ENCODE measurements at places on chromosomes 7 and 10.

- no peak for DNase-seq
These were observed 111.4 kb upstream of the FGFR2 start for GRCh38 chr10:121709675-121710073.

DNA sequence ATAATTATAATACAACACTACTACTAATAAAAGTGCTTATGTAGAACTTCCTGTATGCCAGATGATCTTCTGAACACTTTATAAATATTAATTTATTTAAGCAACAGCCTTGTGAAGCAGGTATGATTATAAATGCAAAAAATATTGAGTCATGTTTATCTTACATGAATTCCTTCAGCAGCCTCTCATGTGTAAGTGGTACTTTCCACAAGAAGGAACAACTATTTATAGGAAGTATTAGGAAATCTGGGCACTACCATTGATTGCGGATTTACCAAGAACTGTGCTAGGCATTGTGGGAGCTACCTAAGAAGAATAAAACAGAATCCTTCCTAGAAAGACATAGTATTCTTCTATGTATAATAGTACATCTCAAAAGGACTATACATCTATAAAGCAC is 10.7 kb upstream of the STEAP4 start:
- no peak for DNase-seq

DNA sequence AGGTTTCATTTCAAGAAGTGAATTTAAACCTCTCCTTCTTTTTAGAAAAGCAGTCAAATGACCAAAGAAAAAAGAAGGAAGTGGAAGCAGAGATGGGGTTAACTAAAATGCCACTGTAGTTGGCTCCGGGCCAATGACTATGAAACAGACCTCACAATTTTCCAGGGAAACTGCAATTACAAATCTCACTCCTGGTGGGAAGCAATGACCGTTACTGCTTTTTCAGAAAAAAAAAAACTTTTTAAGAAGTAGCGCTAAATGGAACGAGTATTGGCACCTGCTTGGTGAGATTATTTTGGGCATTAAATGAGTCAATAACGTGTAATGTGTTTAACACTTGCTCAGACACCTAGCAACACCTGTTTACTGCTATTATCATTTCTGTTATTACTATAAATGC is 1.2 kb downstream of the SFRP4 start:
- DNase-seq: no peak

GRCh38 chr10:44991571-44991970 is 9.2 kb upstream of the ZNF22 start:
- no peak for DNase-seq

DNA sequence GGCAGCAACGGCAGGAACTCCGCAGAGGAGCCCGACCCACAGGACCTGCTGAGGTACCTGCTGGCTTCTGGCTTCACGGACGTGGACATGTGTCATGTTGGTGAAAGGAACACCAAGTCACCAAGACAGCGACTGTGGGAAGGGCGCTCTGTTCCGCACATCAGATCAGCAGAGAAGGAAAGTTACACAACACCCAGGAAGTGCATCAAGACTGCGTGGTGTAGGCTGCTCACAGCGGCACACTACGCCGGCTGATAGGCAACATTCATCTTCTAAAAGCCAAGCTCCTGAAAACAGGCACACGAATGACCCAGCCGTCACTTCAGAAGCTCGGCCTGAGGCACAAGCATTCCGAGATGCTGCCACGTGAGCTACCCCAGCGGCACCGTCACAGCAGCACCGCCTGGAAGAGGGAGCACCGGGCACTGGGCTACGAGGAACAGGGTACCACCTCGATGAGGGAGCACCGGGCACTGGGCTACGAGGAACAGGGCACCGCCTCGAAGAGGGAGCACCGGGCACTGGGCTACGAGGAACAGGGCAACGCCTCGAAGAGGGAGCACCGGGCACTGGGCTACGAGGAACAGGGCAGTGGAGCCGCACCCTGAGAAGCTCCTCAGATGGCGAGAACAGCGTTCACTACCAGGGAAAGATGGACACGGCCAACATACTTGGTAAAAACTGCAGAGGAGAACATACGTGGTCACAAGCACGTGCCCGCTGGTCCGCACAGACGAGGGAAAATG is 86.7 kb downstream of the MAD1L1 start:
- no peak for DNase-seq

DNA sequence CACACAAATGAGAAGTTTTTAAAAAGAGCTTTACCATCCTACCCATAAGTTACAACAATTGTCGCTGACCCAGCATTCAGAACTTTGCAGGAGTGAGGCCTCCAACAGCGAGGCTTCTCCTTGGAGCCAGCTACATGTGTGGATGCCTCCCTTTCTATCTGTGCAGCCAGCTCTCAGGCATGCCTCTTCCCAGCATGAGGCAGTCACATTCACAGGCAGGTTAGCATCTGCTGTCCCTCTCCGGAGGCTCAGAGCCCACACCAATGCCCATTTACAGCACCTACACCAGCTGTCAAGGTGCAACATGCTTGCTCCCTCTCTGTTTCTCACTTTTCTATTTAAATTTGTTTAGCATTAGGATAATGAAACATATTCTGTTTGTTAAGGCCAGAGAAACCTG is 278.7 kb upstream of the PODXL start:
- no peak for DNase-seq

DNA sequence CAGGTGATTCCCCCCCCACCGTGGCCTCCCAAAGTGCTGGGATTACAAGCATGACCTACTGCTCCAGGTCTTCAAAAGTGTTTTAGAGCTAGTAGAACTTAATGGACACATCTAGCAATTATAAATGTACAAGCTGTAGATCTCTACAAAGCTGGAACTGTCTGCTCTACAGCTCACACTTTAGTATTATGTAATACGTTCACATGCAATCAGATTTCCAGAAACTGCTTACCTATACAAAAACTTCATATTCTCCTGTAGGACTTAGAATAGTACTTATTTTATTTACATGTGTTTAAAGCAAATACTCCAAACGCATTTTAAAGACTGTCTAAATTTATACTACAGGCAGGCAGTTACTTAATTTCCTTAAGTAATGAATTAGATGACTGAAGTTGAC is 39.2 kb upstream of the ASL start:
- no peak for DNase-seq

DNA sequence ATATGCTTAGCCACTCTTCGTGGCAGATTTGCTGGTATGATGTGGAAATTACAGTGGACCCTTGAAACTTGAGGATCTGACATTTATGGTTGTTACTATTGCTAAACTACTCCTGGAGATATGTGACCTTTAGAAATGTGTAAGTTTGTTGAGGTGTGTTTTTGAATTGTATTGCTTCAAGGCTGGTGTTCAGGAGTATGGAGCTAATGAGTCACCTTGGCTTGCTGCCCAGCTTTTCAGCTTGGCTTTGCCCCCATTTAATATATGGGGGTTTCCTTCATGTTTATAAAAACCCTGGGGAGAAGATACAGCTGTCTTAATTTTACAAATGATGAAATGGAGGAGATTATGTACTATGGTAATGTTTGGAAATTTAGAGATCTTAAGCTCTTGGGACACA is 11.6 kb downstream of the HBP1 start:
- DNase-seq: no peak

Measured in CD4-positive, alpha-beta T cell treated with Interferon gamma for 1 hour (primary cell).